NT2/D1 (cell line): ENCODE measurements at places on chromosomes 3 and 15.

DNA sequence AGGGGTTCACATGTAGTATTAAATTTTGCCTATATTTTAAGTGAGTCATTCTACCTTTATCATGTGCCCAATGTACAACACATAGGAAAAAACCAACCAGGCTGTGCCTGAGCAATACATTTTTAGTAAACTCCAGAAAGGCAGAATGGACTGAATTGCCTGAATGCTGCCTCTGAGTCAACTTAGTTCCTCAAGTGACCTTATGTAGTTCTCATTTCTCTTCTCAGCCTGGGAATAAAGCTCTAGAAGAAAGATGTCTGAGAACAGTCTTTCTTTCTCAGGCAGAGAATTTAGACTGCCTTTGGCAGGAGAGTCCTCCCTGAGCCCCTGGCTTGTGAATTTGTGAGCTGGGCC lies 13.0 kb downstream of the ST3GAL6 start:
- DNase-seq: no peak

GRCh38 chr3:70352215-70352614 lies 39.8 kb upstream of the MDFIC2 start:
- DNase-seq: no peak

DNA sequence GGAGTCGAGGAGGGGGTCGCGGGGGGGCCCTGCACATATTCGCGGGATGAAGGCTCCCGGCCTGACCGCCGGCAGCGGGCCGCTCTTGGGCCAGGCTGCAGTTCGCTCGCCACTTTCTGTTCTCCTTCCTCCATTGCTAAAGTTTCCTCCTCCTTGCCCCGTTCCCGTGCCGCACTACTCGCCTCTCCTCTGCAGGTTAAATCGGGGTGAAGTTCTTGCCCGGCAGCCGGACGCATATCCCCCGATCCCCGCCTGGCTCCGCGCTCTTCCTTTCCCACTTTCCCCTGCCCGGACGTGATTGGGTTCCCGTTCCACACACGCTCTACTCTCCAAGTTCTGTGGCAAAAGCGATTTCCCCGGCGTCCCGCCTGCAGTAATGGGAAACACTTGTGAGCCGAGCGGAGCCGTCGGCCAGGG lies 556 bp downstream of the CRYBG3 start:
- peak; percentile 6 for DNase-seq

- DNase-seq: peak; percentile 28
These were observed 325.3 kb downstream of the THSD4 start for GRCh38 chr15:71440489-71441110.

- DNase-seq: no peak
These were observed 291.5 kb upstream of the ARHGEF26 start for GRCh38 chr3:153829606-153830170.

- DNase-seq: no peak
These were observed 103.0 kb downstream of the SUCNR1 start for GRCh38 chr3:151976211-151977050.

- DNase-seq: no peak
These were observed 1001.1 kb upstream of the EPHA6 start for GRCh38 chr3:95813244-95813643.

DNA sequence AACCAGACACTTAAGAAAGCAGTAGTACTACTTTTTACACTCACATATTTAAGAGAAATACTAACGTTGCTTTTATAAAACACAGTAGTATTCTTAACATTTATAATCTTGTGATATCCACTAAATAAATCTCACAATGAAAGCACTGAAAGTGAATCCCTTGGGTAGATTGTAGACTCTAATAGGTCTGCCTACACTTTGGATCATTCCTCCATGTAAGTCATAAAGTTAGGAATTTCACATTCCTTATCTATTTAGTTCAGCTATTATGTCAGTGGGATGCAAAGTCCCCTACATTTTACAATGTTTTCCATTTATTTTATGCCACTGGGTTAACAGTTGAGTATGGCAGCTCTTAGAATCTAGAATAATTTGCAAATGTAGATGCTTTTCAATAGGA lies 330.7 kb downstream of the LSAMP start:
- no peak for DNase-seq

DNA sequence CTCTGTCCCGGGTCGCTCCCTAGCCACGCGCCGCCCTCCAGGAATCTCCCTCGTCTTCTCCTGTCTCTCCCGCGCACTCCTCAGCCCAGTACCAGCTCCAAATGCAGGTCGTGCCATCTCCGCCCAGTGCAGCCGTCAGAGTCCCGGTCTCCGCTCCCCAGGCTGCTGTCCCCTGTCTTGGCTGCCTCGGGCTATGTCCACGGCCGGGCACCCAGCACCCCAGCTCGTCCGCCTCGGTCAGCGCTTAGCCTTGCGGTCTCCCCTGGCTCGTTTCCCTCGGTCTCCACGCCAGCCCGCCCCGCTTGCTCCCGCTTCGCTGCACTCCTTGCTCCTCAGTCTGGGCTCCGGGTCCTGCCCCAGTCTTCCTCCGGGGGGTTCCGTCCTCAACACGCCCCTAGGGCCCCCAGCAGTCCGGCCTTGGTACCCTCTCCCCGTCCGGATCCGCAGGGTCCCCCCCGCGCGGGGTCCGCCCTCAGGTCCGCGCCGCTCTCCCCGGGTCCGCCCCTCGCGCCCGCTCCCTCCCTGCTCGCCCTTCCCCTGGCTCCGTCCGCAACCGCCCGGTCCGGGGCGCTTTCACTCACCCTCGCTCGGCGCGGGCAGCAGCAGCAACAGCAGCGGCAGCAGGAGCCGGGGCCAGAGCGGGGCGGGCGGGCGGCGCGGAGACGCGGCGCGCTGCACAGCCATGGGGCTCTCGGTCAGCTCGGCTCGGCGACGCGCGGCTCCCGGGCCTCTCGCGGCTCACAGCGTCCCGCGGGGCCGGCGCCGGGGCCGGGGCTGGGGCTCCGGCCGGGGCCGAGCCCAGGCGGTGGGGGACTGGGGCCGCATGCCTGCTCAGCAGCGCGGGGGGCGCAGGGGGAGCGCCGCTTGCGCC lies 462 bp downstream of the IGDCC3 start:
- DNase-seq: no peak

DNA sequence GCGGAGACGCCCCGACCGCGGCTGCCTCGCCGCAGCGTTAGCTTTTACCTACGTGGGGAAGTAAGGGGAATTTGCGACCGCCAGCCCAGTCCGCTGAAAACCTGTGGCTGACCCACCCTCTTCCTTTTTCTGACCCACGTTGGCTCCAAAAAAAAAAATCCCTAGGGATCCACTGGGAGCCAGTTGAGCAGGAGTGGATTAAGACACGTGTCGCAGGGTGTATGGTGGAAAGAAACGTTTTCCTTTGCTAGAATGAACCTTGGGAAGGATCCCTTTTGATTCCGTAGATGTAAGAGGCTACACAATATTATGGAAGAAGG lies 575 bp upstream of the PCYT1A start:
- no peak for DNase-seq

- DNase-seq: no peak
These were observed 630.4 kb upstream of the ADAMTS9 start for GRCh38 chr3:65318231-65318630.

GRCh38 chr3:51997935-51998596 lies 2.4 kb upstream of the RPL29 start:
- DNase-seq: peak; percentile 60
